ENCODE measurements at places on chromosomes 5 and 9.

DNA sequence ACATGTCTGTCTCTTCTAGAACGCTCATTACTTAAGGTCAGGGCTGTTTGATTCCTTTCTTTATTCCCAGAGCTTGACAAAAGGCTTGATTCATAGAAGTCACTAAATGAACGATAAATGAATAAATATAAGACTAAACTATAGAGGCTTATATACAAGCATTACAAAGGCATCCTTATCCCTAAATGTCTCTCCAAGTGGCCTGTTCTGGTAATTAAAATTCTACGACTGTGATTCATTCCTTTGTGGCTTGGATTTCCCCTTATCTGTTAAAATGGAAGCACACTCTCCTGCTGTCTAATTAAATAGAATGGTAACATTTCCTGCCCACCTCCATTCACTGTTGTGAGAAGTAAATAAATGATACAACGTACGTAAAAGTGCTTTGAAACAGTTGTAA lies 49.5 kb downstream of the C7 start:
- no peak for DNase-seq

- DNase-seq = no peak
Measured at GRCh38 chr9:35488566-35489312, 1.2 kb upstream of the RUSC2 start.

DNA sequence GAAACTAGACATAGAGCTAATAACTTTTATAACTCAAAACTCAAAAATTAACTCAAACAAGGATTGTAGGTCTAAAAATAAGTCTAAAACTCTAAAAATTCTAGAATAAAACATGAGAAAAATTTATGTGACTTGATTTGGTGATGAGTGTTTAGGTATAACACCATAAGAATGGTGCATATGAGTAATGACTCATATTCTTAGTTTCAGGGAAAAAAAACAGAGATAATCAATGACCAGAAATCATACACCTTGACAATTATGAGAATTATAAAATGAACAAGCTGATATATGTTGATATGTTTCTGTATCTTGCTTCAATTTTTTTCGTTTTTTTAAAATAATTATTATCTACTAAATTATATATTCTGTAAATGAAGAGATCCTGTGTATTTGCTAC lies 541.2 kb downstream of the PTPRD start:
- DNase-seq = no peak

DNA sequence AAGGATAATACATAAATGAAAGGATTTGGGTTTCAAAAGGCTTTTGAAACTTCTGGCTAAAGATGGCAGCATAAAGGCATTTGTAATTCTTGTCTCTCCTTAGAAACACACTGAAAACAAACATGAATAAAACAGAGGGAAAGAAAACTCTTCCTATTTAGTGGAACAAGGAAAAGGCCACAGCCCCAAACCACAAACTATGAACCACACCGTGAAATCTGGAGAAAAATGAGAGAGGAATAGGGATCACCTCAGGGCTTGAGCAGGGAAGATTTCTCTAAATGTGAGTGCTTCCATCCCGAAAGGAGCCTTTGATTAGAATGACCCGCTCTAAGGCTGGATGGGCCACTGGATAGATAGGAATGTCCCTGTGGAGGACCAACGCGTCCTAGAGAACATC lies 119.6 kb downstream of the SEC61B start:
- no peak for DNase-seq

DNA sequence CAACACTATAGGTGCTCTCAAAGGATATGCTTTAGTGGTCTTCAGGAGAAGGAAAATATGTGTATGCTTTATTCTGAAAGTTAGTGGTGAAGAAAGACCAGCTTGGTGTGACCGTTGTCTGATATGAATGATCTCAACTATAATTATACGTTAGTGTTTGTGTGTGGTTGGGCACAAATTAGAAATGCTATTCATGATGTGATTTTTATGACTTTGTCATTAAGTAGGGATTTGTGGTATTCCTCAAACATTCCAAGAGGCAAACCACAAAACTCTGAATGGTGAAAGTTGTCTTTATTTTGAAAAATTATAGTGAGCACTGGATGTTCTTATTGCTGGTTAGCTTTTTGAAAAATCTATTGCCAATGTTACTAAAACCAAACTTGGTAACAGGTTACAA lies 6.2 kb upstream of the F2R start:
- DNase-seq = no peak

DNA sequence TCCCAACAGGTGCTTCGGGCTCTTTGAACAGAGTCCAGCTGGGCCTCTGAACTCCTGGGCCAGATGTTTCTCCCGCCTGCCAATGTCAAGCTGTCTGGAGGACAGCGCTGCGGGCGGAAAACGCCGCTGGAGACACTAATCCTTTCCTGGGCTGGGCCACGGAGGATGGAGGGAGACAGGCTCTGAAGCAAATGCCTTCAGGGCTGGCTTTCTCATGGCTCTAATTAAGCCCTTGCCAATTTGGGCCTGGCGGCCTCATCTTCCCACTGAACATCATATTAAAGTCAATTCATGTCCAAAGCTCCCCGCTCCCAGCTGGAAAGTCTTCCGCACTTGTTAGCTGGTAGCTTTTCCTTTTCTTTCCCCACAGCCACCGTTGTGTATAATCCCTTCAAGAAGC lies 72.7 kb downstream of the NTNG2 start:
- DNase-seq = no peak

- no peak for DNase-seq
Measured at GRCh38 chr9:114125476-114126013, 26.5 kb upstream of the KIF12 start.

DNA sequence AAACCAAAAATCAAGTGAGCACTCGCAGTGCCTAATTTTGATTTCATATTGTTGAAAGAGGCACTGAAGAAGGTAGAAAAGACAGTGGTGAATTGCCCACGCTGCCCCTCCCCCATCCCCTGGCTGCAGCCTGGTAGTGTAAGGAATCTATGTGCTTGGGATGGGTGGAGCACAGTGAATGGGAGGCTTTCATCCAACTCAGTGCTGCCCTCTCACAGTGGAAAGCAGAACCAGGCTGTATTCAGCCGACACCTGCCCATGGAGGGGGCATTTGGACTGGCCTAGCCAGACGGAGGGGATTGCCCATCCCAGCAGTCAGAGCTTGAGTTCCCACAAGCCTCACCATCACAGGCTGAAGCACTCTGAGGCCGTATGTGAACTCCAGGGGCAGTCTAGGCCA lies 800.4 kb upstream of the DMAC1 start:
- DNase-seq = no peak

DNA sequence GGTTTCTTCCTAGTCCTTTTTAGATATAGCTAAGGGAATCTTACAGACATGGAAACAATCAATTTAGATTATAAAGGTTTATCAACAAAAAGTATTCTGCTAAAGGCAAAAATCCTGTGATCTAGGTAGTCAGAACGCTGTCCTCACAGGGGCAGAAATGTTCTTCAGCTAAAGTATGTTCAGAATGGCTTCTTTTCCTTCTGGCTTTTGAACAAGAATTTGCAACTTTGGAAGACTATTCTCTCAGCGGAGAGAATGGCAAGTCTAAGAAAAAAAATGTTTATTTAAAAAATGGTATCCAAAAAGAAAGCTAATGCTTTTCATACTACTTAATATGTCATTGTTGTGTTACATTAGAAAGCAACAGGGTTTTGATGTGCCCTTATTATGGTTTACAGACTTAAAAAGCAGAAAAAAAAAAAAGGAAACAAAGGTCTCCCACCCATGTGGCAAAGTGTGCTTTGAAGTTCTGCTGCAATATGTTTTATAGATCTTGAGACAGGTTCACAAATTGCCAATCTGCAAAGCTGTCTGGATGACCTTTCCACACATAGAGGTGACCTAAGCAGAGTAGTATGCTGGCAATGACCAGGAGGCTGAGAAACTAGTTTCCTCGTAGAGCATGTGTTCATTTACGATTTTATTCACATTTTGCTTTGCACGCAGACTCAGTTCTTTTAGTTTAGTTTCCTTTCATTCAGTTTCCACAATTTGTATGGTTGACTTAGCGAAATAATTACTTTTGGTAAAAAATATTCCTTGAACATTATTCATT lies 45.1 kb upstream of the PJA2 start:
- no peak for DNase-seq

DNA sequence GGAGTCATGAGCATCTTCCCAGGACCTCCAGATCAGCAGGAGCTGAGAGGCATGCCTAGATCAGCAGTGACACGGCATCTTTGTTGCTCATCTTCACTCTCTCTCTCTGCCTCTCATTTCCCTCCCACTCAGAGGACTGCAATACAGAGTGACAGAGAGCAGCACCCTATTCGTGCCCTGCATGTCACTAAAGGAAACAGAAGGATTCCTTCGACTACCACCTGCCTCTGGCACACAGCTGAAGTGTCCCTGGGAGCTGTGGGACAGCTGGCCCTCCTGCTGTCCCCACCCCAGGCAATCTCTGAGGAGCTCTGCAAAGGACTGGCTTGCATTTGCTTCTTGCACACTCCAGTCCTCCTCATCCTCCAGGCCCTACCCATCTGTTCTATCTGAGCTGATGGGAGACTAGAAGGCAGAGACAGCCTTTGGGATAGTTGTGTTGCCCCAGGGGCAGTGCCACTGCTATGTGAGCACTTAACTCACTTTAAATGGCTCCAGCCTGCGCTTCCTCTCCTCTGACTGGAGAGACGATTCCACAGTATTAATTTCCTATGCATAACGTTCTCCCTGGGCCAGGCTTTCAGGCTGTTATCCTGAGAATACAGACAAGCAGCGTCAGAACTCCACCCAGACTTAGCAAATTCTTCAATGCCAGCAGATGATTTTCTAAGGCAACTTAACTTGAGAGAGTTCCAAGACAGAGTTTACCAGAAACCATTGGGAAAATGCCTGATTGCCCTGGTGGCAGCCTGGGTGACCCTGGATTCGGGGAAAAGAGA lies 167.6 kb upstream of the MAP1B start:
- peak; percentile 82 for DNase-seq

GRCh38 chr9:37392272-37392671 lies 30.2 kb upstream of the GRHPR start:
- no peak for DNase-seq

- DNase-seq = no peak
Measured at GRCh38 chr5:78060421-78060820, 234.1 kb downstream of the AP3B1 start.

- DNase-seq = no peak
Measured at GRCh38 chr9:134880484-134881312, at the start of gene FCN2. TSS of gene FCN2 (plus strand) at chr9:134880810. CDS start at chr9:134880822, 12 bp downstream.

DNA sequence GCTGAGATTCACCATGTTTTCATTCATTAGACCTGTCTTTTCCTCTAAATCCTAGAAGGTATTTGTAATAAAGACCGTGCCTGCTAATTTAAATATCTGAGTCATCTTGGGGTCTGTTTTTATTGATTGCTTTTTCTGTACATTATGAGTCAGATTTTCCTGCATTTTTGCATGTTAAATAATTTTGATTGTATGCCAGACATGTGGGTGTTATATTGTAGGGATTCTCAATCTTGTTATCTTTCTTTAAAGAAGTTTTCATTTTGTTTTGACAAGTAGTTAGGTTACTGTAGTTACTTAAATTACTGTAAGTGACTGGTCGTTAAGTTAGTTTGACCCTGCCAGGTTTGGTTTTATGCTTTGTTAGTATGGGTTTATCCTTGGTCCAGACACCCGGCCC lies 35.1 kb downstream of the EXOSC2 start:
- no peak for DNase-seq

Data from G401 (cell line).